ENCODE measurements at places on chromosomes 4 and X.

- no peak for DNase-seq
Measured at GRCh38 chr4:189049682-189050081, 891.0 kb upstream of the FRG1 start.

DNA sequence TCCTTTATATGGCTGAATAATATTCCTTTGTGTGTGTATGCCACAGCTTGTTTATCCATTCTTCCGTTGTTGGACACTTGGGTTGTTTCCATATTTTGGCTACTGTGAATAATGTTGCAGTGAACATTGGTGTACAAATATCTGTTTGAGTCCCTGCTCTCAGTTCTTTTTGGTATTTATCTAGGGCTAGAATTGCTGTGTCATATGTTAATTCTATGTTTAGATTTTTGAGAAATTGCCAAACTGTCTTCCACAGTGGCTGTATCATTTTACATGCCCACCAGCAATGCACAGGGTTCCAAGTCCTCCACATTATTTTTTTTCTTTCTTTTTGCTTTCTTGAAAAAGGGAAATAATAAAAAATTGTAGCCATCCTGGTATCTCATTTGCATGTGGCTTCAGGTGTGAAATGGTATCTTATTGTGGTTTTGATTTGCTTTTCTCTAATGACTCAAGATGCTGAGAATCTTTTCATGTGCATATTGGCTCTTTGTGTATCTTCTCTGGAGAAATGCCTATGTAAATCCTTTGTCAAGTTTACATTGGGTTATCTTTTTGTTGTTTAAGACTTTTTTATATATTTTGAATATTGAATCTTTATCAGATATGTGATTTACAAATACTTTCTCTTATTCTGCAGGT, 129.7 kb downstream of the RAPGEF2 start:
- DNase-seq = no peak

- DNase-seq = no peak
Measured at GRCh38 chr4:155887847-155888570, 15.5 kb upstream of the TDO2 start.

DNA sequence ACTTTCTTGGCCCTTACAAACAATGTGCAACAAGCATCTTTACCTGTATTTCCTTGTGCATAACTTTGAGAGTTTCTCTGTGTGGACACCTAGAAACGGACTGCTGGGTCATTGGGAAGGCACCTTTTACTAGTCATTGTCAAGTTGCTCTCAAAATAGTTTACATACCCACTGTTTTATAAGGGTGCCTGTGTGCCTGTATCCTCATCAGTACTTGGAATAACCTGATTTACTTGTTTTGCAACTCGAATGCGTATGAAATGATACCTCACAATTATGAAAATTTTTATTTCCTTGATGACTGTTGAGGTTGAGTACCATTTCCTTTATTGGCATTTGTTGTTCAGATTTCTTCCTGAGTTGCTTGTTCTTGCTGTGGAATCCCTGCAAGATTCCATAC, 150.8 kb downstream of the STIM2 start:
- DNase-seq = no peak

DNA sequence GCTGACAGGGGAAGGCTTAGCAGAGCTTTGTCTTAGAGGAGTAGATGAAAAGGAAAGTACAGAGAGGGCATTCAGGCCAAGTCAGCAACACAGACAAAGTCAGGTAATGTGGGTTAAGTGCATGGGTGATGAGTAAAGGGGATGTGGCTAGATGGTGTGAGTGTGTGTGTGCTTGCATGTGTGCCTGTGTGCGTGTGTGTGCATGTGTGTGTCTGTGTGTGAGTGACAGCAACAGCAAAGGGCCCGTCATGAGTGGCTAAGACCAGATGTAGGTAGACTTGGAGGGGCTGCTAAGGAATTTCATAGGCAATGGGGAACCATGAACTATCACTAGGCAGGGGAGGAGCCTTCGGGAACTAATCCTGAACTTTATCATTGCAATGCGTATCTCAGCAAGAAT, 2.2 kb upstream of the GPR78 start:
- no peak for DNase-seq

Data from NCI-H446 treated with DMSO at 0.1 percent for 48 hours (cell line).